ENCODE measurements at places on chromosomes 2 and 18. TPM values are rescaled to one million over a fixed set of nuclear protein-coding genes. Genes with fewer than 3 reads are reported as not detected.
A peak's percentile ranks its signal among the peaks of the same experiment; 100 is the strongest.

- no peak for DNase-seq
Measured at GRCh38 chr18:79068341-79068936, 755 bp upstream of the ATP9B start.

GRCh38 chr2:139067874-139068273 is 287.7 kb upstream of the NXPH2 start:
- DNase-seq: no peak

- peak; percentile 82 for DNase-seq
Measured at GRCh38 chr2:38092196-38092902, 16.4 kb upstream of the CYP1B1 start.

DNA sequence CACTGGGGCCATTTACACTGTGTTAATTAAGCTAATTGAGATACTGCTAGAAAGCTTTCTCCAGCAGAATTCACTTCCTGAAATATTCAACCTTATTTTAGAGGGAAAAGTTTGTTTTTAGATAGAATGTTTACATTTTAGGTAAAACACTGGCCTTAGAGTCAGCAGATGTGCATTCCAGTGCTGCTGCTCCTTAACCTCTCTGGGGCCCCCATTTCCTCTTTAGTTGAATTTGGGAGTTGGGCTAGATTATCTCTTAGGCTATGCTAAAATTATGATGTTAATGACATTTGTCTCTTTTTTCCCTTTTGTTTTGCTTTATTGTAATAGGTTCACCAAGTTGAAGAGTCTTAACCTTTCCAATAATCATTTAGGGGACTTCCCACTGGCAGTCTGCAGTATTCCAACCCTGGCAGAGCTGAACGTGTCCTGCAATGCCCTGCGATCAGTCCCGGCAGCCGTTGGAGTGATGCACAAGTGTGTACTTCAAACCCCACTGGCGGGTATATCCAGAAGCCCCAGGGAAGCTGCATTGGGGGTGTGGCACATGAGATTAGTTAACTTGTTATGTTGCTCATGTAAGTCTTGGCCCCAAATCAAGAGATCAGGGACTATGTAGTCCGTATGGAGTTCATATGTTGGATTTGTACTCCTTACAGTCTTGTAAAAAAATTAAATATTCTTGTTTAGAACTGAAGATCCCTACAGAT is 179.5 kb downstream of the PHLPP1 start:
- DNase-seq: no peak

Gene CPO
- polyA plus RNA-seq: not detected

Gene EIF4E2
- polyA plus RNA-seq: 131 TPM

GRCh38 chr2:126634273-126634861 is 21.6 kb upstream of the GYPC start:
- DNase-seq: no peak

DNA sequence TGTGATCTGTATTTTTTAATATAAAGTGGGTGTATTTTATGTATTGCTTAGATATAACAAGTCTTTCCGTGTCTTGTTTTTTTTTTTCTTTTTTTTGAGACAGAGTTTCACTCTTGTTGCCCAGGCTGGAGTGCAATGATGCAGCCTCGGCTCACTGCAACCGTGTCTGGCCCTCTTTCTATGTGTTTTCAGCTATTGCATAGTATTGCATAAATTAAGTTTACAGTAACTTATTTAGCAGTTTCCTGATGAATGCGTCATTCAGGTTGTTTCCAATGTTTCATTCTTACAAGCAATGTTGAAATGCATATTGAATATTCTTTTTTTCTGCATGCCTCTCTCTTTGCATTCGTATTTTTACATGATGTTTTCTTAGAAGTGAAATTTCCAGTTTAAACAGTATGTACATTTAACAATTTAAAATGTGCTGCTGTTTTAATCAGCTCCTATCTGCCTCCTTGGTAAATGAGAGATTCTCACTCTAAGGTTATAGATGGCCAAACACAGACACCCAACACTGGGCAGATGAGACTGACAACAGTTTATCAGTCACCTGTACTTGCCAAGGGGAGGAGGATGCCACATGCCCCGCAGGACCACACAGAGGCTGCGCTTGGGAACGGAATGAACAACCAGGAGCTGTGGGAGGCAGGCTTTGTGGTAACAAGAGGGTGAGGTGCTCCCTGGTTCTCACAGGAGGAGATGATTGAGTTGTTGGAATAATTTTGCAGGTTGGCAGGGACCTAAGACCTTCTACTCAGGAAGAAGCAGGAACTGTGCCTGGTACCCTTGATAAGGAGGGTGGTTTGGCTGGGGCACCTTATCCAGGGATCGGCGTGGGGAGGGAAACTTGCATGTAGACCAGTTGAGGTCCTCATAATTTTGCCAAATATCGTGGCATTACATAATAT is 7.5 kb downstream of the SLC9A4 start:
- DNase-seq: no peak

GRCh38 chr2:45899926-45900325 is 248.5 kb downstream of the PRKCE start:
- DNase-seq: no peak

DNA sequence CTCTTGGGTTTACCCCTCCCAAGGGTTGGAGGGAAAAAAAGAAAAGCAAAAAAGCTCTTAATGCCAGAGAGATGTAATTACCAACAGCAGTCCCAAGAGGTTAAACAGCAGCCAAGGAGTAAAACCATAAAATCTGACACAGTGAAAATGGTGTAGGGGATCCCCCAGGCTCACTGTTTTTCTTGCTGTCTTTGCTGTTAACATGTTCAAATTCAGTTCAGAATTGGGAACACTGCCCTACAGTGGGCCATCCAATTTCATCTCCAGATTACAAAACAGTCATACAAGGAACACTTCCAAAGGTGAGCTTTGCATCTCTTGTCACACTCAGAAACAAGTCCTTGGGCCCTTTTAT is 54.5 kb downstream of the PLEKHM3 start:
- no peak for DNase-seq

GRCh38 chr2:7858624-7859023 is 823.2 kb upstream of the ID2 start:
- no peak for DNase-seq

Gene OSR1
- polyA plus RNA-seq: 3.0 TPM

DNA sequence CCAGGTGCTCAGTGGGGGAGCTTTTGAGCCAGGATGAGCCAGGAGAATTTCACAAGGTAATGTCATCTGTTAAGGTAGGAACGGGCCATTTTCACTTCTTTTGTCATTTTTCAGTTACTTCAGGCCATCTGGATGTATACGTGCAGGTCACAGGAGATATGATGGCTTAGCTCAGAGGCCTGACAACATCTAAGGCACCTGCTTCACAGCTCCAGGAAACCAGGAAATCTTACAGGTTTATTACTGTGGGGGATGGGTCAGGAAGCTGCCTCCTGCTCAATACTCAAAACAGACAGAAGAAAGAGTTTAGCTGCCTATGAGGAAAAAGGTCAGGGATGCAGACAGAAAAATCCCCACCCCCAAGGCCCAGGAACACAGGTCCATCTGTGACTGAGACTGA is 364.3 kb upstream of the LRP1B start:
- DNase-seq: no peak

- no peak for DNase-seq
Measured at GRCh38 chr18:58803978-58804377, 60.7 kb upstream of the ZNF532 start.

GRCh38 chr18:40907842-40908241 is 1047.2 kb upstream of the PIK3C3 start:
- DNase-seq: no peak

DNA sequence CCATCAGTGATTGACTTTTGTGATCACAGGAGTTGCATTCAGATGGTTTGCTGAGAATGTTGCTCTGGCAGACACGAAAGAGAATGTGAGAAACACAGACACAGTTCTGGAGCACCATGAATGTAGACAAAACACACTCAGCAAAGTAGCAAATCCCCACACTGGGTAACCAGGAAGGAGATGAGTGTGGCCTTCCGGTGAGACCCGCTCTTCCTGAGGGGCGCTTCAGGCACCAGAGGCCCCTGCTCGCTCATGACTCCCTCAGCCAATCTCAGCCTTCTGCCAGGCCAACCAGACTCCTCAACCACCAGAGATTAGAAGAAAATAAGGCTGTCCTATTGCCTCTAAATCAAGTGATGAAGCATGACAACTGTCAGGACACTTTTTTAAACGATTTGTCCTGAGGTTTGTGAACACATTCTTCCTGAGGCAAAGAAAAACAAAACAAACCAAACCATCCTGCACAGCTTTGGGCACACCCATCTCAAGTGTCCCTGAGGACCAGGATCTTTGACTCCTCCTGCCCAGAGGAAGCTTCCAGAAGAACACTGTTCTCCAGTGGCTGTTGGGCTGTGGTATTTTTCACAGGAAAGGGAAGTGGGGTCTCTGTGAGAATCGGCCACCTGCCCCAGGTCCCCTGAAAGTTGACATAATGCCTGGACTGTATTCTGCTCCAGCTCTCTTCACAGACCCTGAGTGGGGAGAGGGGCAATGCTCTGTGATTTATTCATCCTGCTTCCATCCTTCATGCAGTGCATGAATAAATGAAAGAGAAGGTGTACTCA is 152.8 kb downstream of the BCL11A start:
- no peak for DNase-seq

Gene PLCD4
- polyA plus RNA-seq: not detected

DNA sequence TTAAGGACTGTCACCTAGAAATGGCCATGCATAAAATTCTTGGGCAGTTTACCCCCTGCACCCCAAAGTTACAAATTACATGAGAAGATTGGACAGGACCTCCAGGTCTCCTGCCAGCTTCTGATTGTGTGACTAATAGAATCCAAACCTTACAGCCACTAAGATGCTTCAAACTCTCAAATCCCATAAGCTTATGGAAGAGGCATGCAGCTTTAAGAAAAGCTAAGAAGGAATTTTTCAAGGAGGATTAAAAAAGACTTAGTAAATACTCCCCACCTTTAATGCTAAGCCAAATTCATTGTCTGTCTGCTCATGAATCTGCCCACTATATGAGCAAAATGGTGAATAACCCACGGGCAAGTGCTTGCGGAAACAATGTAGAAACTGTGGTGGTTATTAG is 86.3 kb downstream of the MAIP1 start:
- no peak for DNase-seq

- no peak for DNase-seq
Measured at GRCh38 chr2:43853141-43854081, 14.6 kb downstream of the ABCG8 start.

DNA sequence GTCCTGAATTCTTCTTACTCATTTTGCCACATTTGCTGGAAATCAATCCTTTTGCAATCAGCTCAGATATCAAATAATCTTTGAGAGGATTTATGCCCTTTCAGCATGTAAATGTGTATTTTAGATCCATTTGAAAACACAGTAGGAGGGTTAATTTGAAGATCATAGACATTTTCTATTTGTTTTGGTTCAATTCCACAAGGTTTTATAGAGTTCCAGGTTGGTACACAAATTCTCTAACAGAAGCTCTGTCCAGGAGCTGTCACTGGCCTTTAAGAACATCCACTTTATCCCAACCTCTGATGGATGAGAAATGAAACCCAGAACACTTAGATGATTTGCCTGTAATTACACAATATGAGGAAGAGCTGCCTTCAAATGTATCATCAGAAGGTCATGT is 157.3 kb upstream of the CHAC2 start:
- DNase-seq: no peak

- DNase-seq: no peak
Measured at GRCh38 chr2:218953366-218953954, 6.0 kb upstream of the CDK5R2 start.

Gene HOXD8
- polyA plus RNA-seq: 10.8 TPM

GRCh38 chr2:34912084-34912483 is 1313.0 kb upstream of the FAM98A start:
- DNase-seq: no peak

DNA sequence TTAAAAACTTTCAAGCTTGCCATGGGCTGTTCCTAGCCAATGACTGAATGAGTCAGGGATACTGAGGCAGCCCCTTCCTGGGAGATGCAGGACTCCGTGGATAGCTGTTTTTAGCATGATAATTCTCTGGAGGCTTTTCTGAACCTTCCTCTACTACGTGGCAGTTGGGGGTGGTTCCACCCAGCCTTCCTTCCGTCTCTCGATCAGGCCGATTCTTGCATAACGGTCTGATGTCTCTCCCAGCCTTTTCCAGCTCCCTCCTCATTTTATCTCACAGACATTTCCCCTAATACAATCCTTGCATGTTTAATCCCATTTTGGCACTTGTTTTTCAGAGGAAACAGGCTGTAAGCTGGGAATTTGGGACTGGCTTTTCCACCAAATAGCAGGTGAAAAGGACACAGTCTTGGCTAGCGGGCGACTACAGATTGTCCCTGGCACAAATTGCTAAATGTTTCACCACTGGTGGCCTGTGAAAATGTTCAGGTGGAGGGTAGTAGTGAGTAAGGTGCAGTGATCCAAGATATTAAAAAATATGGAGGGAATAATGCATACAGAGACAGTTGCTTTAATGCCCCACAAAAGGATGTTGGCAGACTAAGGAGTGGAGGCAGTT is 21.0 kb upstream of the CTLA4 start:
- DNase-seq: no peak

GRCh38 chr2:125259451-125259850 is 1234.4 kb downstream of the CNTNAP5 start:
- no peak for DNase-seq

DNA sequence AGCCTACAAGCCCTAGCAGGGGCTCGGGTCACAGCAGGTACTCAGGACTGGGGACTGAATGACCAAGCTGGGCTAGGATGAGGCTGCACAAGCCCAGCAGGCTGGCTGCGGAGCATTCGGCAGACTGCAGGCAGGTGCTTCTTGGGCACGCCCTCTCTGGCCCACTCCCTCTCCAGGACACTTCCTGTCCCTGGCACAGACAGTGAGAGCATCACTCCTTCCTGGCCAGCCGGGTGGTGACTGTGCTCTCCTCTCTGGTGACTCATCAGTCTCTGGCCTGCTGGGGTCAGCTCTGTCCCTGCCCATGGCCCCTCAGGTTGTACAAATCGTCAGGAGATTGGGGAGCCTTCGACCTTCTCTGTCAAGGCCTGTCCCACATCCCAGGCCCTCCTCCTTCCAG is 22.5 kb downstream of the C1QL2 start:
- no peak for DNase-seq

Gene ANKRD30BL
- polyA plus RNA-seq: not detected

Gene LOXL3
- 0.60 TPM for polyA plus RNA-seq

DNA sequence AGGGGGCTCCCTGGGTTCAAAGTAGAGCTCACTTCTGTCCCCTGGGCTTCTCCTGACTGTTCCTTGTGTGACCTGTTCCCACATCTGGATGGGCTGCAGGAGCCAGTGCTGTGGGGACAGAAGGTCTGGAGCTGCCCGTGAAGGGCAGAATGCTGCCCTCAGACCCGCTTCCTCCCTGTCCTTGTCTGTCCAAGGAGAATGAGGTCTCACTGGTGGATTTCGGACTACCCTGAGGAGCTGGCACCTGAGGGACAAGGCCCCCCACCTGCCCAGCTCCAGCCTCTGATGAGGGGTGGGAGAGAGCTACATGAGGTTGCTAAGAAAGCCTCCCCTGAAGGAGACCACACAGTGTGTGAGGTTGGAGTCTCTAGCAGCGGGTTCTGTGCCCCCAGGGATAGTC is 15.5 kb downstream of the EMX1 start:
- DNase-seq: no peak

- no peak for DNase-seq
Measured at GRCh38 chr2:30820381-30821055, 13.3 kb upstream of the CAPN13 start.

Gene PARD6G
- polyA plus RNA-seq: not detected

Measured in sigmoid colon (tissue), 7 donors.